ENCODE measurements at places on chromosomes 6 and 20. TPM values are rescaled to one million over a fixed set of nuclear protein-coding genes. Genes with fewer than 3 reads are reported as not detected.

The SYCP2 gene
- 1.2 TPM for total RNA-seq

The PRDM13 gene
- not detected for total RNA-seq

- no peak for DNase-seq
Measured at GRCh38 chr6:14108571-14109410, 8.8 kb upstream of the CD83 start.

The CCDC170 gene
- total RNA-seq = 2.6 TPM

- no peak for DNase-seq
Measured at GRCh38 chr6:170286246-170286933, 4.5 kb downstream of the DLL1 start.

DNA sequence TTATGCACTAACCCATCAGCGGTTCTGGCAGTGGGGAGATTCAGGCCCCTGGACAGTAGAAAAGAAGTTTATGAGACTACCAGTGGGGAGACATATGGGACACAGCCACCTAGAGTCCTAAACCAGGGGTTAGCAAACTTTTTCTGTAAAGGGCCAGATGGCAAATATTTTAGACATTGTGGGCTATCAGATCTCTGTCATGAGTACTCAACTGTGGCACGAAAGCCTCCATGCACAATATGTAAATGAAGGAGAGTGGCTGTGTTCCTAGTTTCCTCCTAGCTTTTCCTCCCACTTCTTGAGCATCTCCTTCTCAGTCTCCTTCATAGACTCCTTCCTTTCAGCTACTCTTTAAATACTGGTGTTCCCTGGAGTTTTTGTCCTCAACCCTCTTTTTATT, 3.3 kb upstream of the HLA-DMA start:
- no peak for DNase-seq

- no peak for DNase-seq
Measured at GRCh38 chr6:149041953-149042352, 275.6 kb upstream of the TAB2 start.

All from uterus (tissue), 4 donors.